ENCODE measurements at places on chromosomes 6 and 20. TPM values are rescaled to one million over a fixed set of nuclear protein-coding genes. Genes with fewer than 3 reads are reported as not detected.

UBD gene
- not detected for total RNA-seq

PRDM13 gene
- total RNA-seq = not detected

TPX2 gene
- total RNA-seq = 86.1 TPM

NHSL1 gene
- 9.2 TPM for total RNA-seq

GFOD1 gene
- 6.5 TPM for total RNA-seq

KCNQ2 gene
- 0.19 TPM for total RNA-seq

CUTA gene
- total RNA-seq = 87.4 TPM

VWA7 gene
- not detected for total RNA-seq

GPRC6A gene
- not detected for total RNA-seq
